NCI-H1105 (cell line): ENCODE measurements at places on chromosomes 16 and 17.

DNA sequence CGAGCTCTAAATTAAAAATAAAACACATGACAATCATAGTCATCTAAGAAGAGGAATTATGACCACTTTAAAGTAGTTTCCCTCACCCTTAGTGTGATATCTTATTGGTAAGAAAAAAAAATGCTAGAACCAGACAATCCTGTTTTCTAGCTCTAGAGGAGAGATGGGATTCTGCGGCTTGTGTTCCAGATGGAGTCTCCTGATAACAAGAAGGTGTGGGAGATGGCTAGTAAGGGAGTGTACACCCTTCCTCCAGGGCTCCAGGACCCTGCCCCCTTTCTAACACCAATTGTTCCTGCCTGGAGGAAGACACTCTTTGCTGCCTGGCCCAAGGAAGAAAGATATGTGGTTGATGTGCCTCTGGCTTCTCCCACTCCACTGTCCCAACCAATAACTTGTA is 68.8 kb upstream of the FBXO47 start:
- DNase-seq = no peak

GRCh38 chr16:28309811-28310311 is 17.5 kb downstream of the SBK1 start:
- DNase-seq = no peak

DNA sequence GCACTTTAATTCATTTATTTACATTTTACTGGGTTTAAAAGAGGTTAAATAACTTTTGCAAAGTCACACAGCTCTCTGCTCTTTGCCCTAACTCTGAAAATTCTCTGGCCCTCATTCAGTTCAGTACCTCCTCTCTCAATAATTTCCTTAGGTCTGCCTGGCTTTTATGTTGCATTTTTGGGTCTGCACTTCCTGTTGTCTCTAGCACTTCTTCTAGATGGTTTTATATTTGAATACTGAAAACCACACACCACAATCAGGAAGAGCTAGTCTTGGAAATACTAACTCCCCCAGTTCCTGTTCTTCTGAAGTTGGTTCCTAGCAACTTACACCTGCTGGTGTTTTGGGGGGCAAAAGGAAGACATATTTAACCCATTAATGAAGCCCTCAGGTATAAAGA is 577.9 kb downstream of the HS3ST4 start:
- no peak for DNase-seq

DNA sequence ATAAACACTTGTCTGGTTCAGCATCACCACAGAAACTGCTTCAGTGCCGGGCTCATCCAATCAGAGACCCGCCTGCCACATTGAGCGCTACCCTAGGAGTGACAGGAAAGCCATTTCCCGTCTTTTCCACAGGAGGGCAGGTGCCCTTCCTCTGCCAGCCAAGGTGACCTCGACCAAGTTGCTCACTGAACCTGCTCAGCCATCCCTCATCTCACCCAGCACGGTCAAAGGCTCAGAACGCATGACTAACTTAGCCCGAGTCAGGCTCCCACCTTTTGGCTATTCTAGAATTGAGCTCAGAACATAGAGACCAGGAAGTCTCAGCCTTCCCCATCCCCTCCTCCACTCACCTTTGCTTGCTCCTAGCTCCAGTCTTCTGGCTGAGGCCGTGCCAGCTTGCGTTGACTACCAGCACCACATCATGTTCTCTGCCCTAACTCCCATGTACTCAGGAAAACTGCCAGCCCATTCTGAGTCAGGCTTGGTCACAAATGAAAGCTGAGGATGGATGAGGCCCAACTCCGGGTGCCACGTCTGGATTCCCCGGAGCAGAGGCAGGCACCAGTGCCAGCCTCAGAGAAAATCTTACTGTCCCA is 15.6 kb downstream of the MRPS23 start:
- DNase-seq = peak; percentile 2

GRCh38 chr17:79955691-79956440 is 79.8 kb downstream of the TBC1D16 start:
- DNase-seq = no peak

DNA sequence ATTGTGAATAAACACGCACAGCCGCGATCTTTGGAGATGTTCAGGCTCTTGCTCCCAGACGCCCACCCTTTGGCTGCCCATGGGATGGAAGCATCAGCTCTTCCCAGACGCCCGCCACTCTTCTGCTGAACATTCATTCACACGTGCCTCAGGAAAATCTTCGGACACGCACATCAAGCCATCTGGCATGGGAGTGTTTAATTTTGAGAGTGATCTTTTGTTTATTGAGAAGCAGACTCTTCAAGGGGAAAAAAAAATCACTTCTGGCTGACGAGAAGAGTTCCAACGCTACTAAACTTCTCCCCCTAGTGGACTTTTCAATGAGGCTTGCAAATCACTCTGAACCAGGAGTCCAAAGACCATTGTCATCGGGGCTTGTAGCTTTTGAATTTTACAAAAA is 62.0 kb upstream of the NUDT7 start:
- peak; percentile 25 for DNase-seq

DNA sequence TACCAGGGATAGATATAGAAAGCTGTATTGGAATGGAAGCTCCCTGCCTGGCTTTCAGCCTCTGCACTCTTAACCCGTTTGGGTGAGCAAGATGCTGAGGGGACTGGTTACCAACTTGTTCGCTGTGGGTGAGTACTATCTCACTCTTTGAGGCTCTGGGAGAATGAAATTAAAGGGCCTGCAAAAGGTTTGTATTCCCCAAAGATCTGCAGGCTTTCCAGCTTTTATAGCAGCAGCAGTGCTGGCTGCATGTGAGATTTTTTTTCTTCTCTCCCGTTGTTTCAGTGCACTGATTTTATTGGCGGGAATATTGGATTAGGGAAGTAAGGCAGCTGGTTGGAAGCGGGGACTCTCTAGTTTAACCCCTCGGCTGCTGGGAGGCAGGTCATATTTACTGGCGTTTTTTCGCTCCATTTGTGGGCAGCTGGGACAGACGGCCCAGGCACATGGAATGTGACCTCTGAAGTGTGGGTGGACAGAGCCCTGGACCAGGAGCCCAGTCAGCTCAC is 30.9 kb downstream of the C17orf75 start:
- DNase-seq = no peak

GRCh38 chr17:2090210-2090641 is 35.3 kb downstream of the HIC1 start:
- DNase-seq = no peak

GRCh38 chr17:76527430-76528111 is 9.9 kb downstream of the CYGB start:
- DNase-seq = no peak
